Activated CD8-positive, alpha-beta T cell treated with anti-CD3 and anti-CD28 coated beads for 36 hours (primary cell): ENCODE measurements at places on chromosomes 5 and 9.

DNA sequence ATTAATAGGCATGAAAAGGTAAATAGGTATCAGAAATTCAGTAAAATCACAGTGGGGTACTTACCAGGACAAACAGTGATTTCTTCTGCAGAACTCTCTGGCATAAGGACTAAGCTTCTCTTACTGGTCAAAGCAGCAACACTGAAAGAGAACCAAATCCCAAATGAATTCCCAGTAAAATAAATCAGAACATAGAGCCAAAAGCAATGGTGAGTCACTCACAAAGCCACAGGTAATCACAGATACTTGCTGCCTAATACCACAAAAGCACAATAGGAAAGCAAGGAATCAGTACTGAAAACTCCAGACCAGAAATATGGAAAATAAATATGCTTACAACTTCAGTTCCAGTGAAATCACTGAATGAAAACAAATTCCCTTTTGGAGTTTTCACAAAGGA lies 50.7 kb downstream of the UIMC1 start:
- peaks cover 21% of the 10 kb centered on the region for H3K36me3 ChIP-seq
- no peaks in the 10 kb centered on the region for H3K4me1 ChIP-seq
- H3K27ac ChIP-seq: no peak overlapping the region
- no peaks in the 10 kb centered on the region for H3K27me3 ChIP-seq
- no peak for DNase-seq

GRCh38 chr9:118330191-118330986 lies 626.2 kb downstream of the TLR4 start:
- H3K27me3 ChIP-seq: no peaks in the 10 kb centered on the region
- no peak overlapping the region for H3K27ac ChIP-seq
- H3K36me3 ChIP-seq: no peaks in the 10 kb centered on the region
- H3K4me1 ChIP-seq: no peaks in the 10 kb centered on the region

GRCh38 chr9:80871596-80871995 lies 817.8 kb downstream of the TLE1 start:
- no peaks in the 10 kb centered on the region for H3K36me3 ChIP-seq
- no peak for DNase-seq
- H3K27me3 ChIP-seq: no peaks in the 10 kb centered on the region
- no peak overlapping the region for H3K27ac ChIP-seq
- H3K4me3 ChIP-seq: no peak overlapping the region

DNA sequence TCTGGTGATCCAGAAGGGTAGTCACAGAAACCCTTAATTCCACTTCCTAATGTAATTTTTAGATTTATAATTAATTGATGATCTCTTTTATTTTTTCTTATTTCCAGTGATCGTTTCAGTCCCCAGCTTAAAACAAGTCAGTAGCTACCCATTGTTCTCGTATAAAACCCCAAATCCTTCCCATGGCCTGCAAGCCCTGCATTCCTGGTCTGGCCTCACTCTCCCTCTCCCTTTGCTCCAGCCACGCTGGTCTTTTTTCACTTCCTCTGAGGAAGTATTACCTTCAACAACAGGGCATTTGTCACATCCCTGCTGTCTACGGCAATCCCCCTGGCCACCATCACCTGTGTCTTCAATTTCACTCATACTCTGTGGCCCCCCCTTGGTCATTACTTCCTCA lies 44.8 kb downstream of the ACOT12 start:
- H3K27ac ChIP-seq: no peak overlapping the region
- DNase-seq: no peak
- H3K36me3 ChIP-seq: no peaks in the 10 kb centered on the region
- no peaks in the 10 kb centered on the region for H3K4me1 ChIP-seq
- H3K4me3 ChIP-seq: no peak overlapping the region

- H3K4me1 ChIP-seq: peaks cover 3% of the 10 kb centered on the region
- no peak overlapping the region for H3K27ac ChIP-seq
- DNase-seq: no peak
- no peaks in the 10 kb centered on the region for H3K27me3 ChIP-seq
These were observed 116.9 kb upstream of the ARRDC3 start for GRCh38 chr5:91499943-91500531.

GRCh38 chr5:135450952-135451351 lies 1.2 kb downstream of the TIFAB start:
- H3K4me1 ChIP-seq: no peaks in the 10 kb centered on the region
- H3K27ac ChIP-seq: no peak overlapping the region
- no peaks in the 10 kb centered on the region for H3K36me3 ChIP-seq
- DNase-seq: no peak

- H3K27ac ChIP-seq: no peak overlapping the region
- peaks cover 23% of the 10 kb centered on the region for H3K4me1 ChIP-seq
- H3K4me3 ChIP-seq: no peak overlapping the region
- H3K36me3 ChIP-seq: peaks cover 25% of the 10 kb centered on the region
- no peaks in the 10 kb centered on the region for H3K27me3 ChIP-seq
These were observed 5.7 kb downstream of the EGR1 start for GRCh38 chr5:138471052-138471361.

- no peaks in the 10 kb centered on the region for H3K4me1 ChIP-seq
- no peak for DNase-seq
- no peaks in the 10 kb centered on the region for H3K36me3 ChIP-seq
These were observed 107.0 kb upstream of the ISL1 start for GRCh38 chr5:51276250-51276649.

DNA sequence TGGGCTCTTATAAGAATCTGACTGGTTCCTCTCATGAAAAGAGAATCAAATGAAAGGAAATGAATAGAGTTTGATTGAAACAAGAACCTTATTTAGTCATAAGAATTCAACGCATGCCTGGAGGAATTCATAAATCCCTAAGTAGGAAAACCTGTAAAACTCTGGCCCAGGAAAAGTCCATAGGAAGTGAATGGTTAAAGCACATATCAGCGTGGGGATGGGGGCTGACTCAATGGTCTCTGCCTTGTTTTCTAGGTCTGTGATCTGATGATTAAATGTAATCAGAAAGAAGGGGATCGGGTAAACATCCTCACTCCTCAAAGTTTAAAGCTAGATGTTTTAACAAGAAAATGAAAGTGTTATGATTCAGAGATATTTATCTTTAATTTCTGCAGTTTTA lies 759.4 kb upstream of the C9orf72 start:
- H3K36me3 ChIP-seq: no peaks in the 10 kb centered on the region
- H3K4me3 ChIP-seq: no peak overlapping the region
- DNase-seq: no peak
- no peaks in the 10 kb centered on the region for H3K27me3 ChIP-seq
- H3K27ac ChIP-seq: no peak overlapping the region

- no peak overlapping the region for H3K27ac ChIP-seq
- H3K4me1 ChIP-seq: peaks cover 32% of the 10 kb centered on the region
- peak; percentile 42 for DNase-seq
- no peak overlapping the region for H3K4me3 ChIP-seq
These were observed 65.5 kb upstream of the ABCA1 start for GRCh38 chr9:104993291-104993963.

DNA sequence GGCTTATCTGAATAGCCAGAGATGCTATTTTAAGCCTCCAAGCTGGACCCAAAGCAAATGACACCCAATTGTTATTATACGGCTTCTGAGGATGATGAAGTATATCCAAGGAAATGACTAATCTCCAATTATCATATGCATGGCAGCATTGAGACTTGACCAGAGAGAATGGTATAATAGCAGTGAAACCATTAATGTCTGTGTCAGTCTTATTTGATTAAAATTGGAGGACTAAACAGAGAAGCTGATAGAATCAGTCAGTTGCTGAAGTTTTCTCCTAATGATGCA lies 200.5 kb downstream of the EFNA5 start:
- no peaks in the 10 kb centered on the region for H3K36me3 ChIP-seq
- no peak overlapping the region for H3K27ac ChIP-seq
- no peak overlapping the region for H3K4me3 ChIP-seq

GRCh38 chr9:134643222-134643671 lies 1.6 kb downstream of the COL5A1 start:
- no peak for DNase-seq
- H3K4me1 ChIP-seq: no peaks in the 10 kb centered on the region
- H3K27me3 ChIP-seq: peaks cover 19% of the 10 kb centered on the region
- no peak overlapping the region for H3K4me3 ChIP-seq
- no peaks in the 10 kb centered on the region for H3K36me3 ChIP-seq

DNA sequence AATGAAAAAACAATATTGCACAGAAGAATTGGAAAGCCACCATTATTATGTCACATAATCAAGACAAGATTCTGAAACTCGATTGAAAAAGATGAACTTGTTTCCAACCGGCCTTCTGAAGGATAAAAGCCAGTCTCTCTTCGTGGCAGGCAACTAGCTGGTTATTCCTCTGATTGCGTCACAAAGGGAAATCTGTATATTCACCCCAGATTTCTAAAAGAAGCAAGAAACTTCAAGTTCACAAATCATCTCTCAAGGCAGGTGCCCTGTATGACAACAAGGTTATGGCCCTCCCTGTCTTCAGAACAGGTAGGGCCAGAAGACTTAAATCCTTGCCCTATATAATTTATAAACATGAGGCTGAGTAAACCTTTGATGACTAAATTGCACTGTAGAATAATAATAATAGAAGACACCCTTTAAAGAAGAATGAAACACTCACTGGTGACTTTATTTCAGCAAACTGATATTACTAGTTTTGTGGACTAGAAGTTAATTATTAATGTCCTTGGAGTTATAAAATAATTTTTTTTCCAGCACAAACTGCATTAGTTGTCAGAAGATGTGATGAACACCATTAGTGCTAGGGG lies 2.9 kb upstream of the KLF4 start:
- H3K36me3 ChIP-seq: no peaks in the 10 kb centered on the region
- no peak overlapping the region for H3K4me3 ChIP-seq

DNA sequence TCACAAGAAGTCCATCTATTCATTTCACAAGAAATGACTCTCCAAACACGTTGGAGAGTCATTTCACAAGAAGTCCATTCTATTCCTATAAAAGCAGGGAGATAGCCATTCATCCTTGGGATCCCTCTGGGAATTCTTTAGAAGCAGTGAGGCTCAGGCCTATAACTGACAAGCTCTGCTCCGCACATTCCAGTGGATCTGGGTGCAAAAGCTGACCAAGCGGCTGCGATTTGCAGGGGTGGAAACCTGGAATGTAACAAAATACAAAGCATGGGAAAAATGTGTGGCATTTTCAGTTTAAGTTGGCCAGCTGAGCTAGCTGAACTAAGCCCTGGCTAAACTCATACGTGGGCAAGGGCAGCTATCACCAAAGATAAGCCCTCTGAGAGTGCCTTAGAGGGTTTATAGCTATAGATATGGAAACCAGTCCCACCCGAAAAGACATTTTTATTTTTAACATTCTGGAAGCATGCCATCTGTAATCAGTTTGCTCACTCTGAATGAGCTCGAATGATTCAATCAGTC lies 8.7 kb downstream of the TAS2R1 start:
- H3K27me3 ChIP-seq: no peaks in the 10 kb centered on the region
- no peak for DNase-seq
- H3K27ac ChIP-seq: no peak overlapping the region
- H3K36me3 ChIP-seq: no peaks in the 10 kb centered on the region
- H3K4me3 ChIP-seq: no peak overlapping the region

DNA sequence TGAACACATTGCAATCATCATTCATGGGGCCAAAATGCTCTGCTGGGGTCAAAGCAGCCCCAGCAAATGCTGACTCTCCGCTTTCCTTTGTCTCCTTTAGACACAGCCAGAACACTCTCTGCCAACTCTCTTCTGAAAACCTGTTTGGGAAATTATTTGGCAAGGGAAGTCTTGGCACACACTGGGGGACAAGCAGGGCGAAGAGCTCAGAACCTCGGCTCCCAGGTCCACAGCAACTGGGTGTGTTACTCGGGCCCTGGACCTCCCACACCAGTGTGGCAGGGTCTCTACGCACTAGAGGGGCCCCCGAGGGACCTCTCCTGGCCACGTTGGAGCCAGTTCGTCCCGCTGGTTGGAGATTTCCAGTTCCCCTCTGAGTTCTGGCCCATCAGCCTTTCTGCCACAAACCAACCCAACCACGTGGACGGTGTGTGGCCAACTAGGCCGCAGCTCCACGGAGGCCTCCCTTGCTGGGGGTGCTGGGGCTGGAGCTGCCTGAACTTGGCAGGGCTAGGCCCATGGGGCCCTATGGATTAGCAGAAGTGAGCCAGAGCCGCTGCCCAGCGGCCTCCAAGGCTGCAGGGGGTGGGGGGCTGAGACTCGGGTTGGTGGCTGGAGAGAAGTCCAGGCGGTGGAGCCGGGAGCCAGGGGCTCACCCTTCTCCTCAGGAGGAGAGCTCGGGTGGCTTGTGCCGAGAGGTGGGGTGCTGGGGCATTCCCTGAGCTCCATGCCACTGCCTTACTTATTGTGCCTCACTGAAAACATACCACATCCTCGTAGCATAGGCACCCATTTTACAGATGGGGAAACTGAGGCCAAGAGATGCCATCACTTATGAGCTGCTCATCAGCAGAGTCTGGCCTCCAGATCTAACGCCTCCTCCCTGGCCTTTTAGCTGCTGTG lies 46.8 kb upstream of the RNU6ATAC start:
- H3K36me3 ChIP-seq: no peaks in the 10 kb centered on the region
- H3K27me3 ChIP-seq: no peaks in the 10 kb centered on the region
- H3K27ac ChIP-seq: no peak overlapping the region
- DNase-seq: no peak

DNA sequence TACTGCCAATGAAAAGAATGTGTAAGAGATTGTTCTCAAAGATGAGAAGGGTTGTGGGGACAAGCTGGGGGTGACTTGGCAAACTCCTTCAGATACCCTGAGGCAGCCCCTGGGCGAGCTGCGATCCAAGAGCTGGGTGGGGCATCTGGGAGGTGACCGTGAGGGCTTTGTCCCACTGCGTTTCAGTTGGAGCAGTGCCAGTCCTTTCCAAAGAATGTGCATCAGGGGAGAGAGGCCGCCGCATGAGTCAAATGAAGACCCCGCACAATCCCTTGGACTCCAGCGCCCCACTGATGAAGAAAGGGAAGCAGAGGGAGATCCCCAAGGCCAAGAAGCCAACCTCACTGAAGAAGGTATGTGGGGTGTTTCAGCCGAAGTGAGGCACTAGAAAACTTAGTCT lies 28.4 kb downstream of the SECISBP2 start:
- H3K4me3 ChIP-seq: no peak overlapping the region
- no peak for DNase-seq
- H3K4me1 ChIP-seq: peaks cover 24% of the 10 kb centered on the region
- peaks cover 88% of the 10 kb centered on the region for H3K36me3 ChIP-seq
- no peak overlapping the region for H3K27ac ChIP-seq

DNA sequence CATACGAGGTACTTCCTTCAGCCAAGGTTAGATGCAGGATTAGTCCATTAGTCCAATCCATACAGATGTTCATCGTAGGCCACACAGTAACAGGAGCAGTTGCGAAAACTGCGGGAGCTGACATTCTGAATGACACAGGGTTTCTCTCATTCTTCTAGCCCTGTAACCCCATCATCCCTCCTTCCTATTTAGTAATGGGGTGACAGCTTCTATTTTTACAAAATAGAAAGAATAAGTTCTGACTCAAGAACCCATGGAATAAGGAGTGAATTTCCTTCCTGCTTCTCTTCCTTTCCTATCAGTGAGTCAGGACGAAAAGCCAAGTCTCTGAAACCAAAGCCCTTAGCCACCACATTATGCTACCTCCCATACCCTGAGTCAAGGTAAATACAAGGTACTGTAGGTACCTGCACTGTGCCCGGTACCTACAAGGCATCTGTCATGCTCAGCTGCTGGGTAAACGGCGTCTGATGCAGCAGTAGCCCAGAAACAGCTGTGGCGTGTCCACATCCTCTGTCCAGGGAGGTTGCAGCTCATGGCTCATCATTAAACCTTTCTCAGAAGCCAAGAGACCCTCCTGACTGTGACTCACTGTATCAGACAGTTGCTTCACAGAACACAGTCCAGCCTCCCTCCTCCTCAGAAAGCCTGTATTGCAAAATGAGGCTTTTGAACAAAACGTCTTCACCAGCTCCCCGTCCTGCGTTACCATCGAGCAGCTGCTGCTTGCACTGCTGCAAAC lies 84.2 kb downstream of the ESM1 start:
- H3K4me3 ChIP-seq: no peak overlapping the region
- H3K4me1 ChIP-seq: peaks cover 17% of the 10 kb centered on the region
- no peaks in the 10 kb centered on the region for H3K36me3 ChIP-seq
- H3K27ac ChIP-seq: no peak overlapping the region
- no peak for DNase-seq
